NK-92 treated with Interleukin-12 subunit alpha and Interleukin-12 subunit beta, amount 100 ng/mL, for 24 hours (cell line): ENCODE measurements at places on chromosomes 16 and 17.

DNA sequence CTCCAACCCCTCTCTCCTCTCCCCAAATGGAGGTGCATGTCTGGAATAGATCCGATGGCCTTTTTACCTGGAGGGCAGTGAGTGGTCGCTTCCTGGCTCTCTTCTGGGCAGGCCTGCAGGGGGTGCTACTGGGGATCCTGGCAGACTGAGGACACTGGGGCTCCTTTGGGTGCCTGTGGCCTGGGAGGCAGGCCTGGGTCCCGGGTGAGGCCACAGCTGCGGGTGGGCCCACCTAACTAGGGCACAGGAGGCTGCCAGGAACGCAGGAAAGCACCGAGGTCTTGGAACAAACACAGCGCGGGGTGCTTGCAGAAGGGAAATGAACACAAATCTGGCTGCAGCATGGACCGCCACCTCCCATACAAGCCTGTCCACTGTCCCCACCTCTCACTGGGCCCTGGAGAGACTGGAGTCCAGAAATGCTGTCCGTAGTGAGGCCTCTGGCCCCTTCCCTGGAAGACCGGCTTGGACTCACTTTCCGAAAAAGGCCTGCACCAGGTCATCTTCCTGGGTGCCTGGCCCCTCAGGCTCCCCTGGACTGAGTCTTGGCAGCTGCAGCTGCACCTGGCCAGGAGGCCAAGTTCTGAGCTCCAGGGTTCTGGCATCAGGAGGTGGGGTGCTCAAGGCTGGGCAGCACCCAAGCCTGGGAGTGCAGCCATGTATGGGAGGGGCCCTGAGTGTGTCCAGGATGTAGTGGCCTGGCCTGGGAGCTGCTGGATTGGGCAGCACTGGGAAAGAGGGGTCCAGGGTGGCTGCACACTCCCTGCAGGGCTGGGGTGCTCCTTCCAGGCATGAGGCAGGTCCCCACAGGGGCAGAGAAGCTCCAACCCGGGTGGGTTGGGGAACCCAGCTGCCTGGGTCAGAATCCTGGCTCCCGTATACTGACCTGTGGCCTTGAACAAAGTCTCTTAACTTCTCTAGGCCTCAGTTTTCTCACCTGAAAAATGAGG, 195.1 kb downstream of the IRF8 start:
- no peak for DNase-seq

- DNase-seq, result no peak
These were observed 35.0 kb upstream of the MED13 start for GRCh38 chr17:62100055-62100454.

DNA sequence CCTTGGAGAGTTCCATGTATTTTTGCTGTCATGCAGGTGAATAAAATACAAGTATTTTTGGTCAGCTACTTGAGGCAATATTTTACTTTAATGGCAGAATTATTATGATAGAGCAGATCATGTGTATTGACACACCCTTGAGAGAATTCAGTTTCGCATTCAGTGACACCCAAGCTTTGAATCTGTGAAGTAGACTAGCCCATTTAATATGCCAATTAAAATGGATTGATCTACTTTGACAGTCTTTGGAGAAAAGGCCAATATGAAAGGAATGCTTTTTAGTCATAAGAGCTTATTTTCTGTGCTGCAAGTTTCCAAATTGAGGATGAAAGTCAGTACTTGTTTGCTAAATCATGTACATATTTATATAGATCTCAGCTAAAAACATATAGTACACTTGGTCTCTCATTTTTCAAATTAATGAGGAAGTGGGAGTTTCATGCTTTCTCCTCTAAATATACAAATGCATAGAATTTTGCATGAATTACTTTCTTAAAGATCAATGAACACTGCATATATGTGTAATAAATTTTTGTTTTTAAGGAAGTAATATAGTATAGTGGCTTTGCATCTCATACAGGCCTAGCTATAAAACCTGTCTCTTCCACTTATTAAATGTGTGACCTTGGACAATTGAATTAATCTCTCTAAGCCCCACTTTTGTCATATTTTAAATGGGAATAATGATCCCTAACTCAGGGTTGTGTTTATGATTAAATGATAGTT, 161.5 kb downstream of the PHKB start:
- DNase-seq, result no peak

DNA sequence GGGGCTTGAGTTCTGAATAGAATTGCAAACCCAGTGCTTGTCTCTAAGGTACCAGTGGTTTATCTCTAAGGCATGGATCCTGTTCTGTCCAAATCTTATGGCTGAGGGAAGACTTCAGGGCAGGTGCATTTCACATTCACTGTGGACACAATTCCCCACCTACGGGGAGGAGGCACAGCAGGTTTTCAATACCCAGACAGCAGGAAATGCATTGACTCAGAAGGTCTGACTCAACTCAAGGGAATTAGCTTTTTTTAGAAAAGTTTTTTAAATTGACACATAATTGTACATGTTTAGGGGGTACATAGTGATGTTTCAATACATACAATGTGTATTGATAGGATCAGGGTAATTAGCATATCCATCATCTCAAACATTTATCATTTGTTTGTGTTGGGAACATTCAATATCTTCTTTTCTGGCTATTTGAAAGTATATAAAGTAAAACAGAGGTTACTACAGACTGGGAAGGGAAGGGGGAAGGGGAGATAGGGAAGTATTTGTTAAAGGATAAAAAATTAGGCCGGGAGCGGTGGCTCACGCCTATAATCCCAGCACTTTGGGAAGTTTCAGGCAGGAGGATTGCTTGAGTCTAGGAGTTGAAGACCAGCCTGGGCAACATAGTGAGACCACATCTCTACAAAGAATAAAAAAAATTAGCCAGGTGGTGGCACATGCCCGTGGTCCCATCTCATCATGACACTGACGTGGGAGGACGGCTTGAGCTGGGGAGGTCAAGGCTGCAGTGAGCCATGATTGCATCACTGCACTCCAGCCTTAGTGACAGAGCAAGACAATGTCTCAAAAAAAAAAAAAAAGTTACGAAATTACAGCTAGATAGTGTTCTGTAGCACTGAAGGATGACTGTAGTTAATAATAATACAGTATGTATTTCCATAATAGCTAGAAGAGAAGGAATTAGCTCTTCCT, 54.9 kb downstream of the RGS9 start:
- no peak for DNase-seq
